WERI-Rb-1 (cell line): ENCODE measurements at places on chromosomes 6 and 20.

DNA sequence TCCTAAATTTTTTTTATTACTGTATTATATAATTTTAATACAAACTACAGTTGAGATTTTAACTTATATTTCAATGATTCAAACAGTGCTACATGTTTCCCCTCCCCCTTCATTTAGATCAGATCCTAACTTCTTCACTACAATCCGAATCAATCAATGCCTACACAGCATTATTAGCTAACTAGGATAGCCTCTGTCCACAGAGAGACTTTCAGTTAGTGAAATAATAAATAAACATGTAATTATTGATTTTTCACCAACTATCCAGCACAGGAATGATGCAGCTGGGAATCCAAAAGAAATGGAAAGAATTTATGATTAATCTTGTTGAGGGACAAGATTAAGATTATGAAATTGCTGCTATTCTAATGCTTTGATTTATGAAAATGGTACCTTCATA lies 163.7 kb downstream of the PHF3 start:
- no peak for DNase-seq

- DNase-seq = no peak
These were observed 143.3 kb upstream of the PREP start for GRCh38 chr6:105545947-105546731.

DNA sequence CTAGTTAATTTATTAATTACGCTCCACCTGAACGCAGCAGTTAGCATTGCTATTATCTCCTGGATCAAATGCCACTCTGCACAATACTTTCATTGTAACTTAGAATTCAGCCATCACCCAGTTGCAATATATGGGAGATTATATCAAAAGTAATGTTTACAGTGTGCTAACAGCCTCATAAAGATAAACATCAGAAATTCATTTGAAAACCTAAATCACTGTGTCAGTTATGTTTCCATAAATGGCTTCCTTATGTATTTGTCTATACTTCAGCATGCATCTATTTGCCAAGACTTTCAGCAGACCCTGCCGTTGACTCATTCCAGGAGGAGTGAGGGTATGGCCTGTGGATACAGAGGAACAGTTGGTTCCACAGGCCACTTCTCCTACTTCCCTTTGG lies 300.1 kb downstream of the TFAP2B start:
- DNase-seq = no peak

DNA sequence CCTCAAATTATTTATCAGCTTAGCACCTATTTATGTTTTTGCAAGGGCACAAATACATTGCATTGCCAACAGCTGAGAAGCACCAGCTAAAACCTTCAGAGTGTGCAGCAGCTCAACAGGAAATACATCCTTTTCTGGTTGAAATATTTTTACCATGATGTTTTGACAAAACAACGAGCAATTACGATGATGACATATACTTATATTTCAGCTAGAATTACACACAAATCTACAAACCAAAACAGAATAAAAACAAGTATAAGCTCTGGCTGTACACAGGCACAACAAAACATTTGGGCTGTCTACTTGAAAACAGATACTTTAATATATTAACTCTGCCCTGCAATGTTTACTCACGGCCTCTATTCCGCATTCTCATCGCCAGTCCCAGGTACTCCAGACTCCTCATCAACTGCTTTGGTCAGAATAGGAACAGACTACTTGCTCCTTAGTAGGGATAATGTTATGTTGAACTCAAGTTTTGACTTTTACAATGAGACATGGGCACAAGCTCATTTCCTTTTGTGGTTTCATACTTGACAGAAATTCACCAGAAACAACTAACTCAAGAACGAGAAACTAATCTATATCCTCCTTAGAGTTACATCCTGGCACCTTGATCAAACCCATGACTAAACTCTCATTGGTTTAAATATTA lies 377.6 kb downstream of the ESR1 start:
- DNase-seq = no peak

DNA sequence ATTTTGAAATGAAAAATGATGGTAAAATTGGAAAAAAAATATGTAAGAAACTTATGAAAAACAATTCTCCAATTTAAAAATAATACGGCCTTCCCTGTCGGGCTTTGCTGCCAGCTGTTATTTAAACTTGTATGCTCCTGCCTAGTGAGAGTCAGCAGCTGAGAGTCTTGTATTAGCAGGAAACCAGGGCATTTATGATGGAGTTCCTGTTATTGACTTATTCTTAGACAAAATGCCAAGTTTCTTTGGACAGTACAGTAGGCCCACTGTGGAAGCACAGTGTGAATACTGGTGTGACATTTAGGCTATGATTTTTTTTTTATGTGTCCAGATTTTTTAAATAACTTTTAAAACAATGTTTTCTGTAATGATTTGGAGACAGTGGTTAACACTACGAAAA lies 42.1 kb downstream of the GMDS start:
- DNase-seq = no peak

DNA sequence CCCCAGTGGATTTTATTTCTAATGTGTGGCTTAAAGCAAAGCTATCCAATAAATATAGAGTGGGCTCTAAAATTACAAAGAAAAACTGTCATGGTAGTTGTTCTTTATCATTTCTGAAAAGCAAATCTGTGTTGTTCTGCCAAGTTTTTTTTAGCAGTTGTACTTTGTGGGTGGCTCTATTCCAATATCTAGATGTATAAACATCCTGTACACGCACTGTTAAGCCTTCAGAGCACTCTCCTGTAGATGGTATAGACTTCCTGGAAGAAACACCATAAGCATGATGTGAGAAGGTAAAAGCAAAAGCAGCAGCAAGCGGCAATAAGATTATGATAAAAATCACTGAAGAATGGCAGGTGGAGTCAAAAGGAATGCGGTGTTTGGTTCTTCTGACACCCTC lies 21.5 kb upstream of the TMEM30A start:
- no peak for DNase-seq

- no peak for DNase-seq
These were observed 33.0 kb downstream of the METTL24 start for GRCh38 chr6:110325197-110325596.

DNA sequence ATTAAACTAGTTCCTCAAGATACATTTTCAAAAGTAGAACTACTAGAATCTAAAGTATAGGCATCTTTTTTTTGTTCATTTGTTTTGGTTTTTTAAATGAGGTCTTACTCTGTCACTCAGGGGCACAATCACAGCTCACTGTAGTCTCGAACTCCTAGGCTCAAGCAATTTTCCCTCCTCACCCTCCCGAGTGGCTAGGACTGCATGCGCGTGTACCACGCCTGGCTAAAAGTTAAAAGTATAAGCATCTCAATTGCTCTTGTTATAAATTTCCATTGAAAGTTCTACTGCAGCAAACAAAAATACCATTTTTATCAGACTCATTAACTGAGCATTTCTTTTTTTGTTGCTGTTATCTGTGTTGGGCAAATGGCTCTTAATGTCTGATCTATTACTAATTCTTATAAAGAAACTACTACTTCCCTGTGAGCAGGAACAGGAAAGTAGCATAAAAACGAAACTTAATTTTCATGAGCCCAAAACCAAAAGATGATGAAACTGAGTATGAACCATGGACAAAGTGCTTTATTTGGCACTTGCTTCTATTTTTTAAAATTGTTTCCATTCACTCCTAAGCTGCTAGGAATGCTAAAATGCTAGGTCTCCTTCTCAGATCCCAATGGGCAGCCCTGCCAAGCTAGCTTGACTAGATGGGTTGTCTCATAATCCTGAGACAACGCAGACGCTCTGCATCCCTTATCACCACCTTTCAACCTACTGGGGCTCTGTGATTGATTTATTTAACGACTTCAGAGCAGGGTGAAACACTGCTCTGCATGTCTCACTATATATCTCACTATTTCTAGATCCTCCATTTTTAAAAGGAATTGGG lies 36.9 kb downstream of the TRPC4AP start:
- no peak for DNase-seq

DNA sequence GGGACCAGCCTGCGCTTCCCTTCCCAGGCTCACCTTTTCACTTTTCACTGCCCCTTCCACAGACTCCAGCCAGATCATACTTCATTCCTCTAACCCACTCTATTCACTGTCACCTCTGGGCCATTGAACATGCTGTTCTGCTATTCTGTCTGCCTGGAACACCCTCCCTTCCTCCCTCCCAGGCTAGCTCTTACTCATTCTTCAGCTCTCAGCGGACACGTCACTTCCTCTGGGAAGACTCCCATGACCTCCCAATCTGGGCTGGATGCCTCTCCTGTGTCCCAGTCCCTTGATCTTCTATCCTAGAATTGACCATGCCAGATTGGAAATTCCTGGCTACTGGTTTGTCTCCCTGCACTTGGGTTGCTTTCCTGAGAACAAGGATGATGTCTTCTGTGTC lies 5.0 kb downstream of the SLC12A5 start:
- DNase-seq = no peak

DNA sequence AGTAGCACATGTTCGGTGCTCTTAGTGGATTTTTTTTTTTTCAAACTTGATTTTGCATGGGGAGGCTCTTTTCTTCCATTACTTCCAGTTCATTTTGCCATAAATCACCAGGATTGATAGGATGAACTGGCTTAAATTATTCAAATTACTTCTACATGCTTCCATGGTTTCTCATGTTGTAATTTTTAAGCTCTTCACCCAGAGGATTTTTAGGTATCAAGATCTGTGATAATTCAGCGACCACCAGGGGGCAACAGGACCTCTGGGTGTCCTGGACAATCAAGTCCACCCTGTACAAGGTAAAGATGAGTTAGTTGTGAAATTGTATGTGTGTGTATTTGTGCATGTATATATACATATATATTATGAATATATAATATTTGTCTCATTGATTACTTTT lies 4.2 kb upstream of the EPHA7 start:
- peak; percentile 77 for DNase-seq

- DNase-seq = no peak
These were observed 84.3 kb upstream of the TAB2 start for GRCh38 chr6:149233056-149233715.

- DNase-seq = no peak
These were observed 239.2 kb upstream of the DEFB112 start for GRCh38 chr6:50288881-50289280.

GRCh38 chr6:66429210-66429609 lies 722.2 kb upstream of the EYS start:
- DNase-seq = no peak
